ENCODE measurements at places on chromosomes 1 and 21. TPM values are rescaled to one million over a fixed set of nuclear protein-coding genes. Genes with fewer than 3 reads are reported as not detected.

Gene ARHGEF16
- total RNA-seq: 0.25 TPM

Gene KRTAP12-4
- not detected for total RNA-seq

Gene HMGCS2
- not detected for total RNA-seq

Gene FCRLB
- 0.79 TPM for total RNA-seq

Gene TRIM58
- total RNA-seq: 0.53 TPM

Gene SH2D2A
- 0.53 TPM for total RNA-seq

Gene CGN
- under 0.01 TPM for total RNA-seq

Gene NOTCH2
- 144 TPM for total RNA-seq

Gene TMEM63A
- 20.5 TPM for total RNA-seq

Gene CDC7
- 3.3 TPM for total RNA-seq

Gene ADAMTS1
- 1,477 TPM for total RNA-seq

Gene FMO5
- total RNA-seq: 1.3 TPM

Gene CDC42BPA
- 51.9 TPM for total RNA-seq

Gene HSPB7
- 21.6 TPM for total RNA-seq

Gene TMEM52
- not detected for total RNA-seq

Gene GPA33
- total RNA-seq: not detected

Gene AVPR1B
- total RNA-seq: not detected

Gene C1orf94
- total RNA-seq: 0.06 TPM

Gene CYP2J2
- 0.13 TPM for total RNA-seq

Gene SLC1A7
- total RNA-seq: 0.13 TPM

Gene RHEX
- not detected for total RNA-seq

Gene ACTL8
- not detected for total RNA-seq

Gene PLEKHA6
- 1.5 TPM for total RNA-seq

Gene MFAP2
- 18.2 TPM for total RNA-seq

Gene MIXL1
- not detected for total RNA-seq

Gene IL12RB2
- not detected for total RNA-seq

Gene FCRL3
- total RNA-seq: not detected

Gene PLPPR4
- 0.50 TPM for total RNA-seq

Gene SPRR2G
- total RNA-seq: not detected

Gene NPR1
- total RNA-seq: 1.2 TPM

Gene KIF14
- 7.4 TPM for total RNA-seq

Gene SLC37A1
- total RNA-seq: 7.2 TPM

Gene SDC3
- total RNA-seq: 23.4 TPM
